Muscle of back (tissue), 13 donors: ENCODE measurements at places on chromosomes 1 and 21. TPM values are rescaled to one million over a fixed set of nuclear protein-coding genes. Genes with fewer than 3 reads are reported as not detected.

- DNase-seq, result no peak
Observed at GRCh38 chr1:77218477-77219165, 609 bp downstream of the PIGK start.

DNA sequence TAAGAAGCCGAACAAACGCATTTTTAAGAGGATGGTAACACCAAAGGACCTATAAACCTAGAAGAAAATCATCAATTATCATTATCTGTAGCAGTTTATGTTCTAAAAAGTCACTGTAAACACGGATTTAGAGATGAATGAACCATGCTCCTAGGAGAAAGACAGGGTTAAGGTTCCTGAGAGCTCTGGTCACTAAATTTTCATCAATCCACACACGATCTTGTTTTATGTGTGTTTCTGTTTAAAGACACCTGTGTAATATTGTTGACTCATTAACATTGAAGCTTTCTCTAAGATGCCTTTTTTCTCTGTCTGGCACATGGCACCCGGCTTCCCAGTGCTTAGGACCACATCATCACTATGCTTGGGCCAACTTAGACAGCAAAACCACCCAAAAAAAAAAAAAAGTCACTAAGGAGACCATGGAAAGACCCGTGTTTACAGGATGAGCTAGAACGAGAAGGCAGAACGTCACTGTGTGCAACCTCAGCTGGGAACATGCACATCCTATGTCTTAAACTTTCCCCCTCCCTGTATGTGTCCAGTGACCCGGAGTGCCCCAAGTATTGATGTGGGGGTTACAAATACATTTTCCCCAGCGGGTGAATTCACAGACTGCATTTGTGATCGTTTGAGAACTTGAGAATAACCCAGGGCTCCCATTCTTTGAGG is 55.8 kb upstream of the PDE9A start:
- DNase-seq, result no peak

The AKNAD1 gene
- polyA plus RNA-seq, result 1.6 TPM

GRCh38 chr1:246001142-246001836 is 505.8 kb downstream of the SMYD3 start:
- DNase-seq, result no peak

- DNase-seq, result no peak
Observed at GRCh38 chr1:200428482-200429205, 18.8 kb upstream of the ZNF281 start.

The CFHR5 gene
- not detected for polyA plus RNA-seq

DNA sequence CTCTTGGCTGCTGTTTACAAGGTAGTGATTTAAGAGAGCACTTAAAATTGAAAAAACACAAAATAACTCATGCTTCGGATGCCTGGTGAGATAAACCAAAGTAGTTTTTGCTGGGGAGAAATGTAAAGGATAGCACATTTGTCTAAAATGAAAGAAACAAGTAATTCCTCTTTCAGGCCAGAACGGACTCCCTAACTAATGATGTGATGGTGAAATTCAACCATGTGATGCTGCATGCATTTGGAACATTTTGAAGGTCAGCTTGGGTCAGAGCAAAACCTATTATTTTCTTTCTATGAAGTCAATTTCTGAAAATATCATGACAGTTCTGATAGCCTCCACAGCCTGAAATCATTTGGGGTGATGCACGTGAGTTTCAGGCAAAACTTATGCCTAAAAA is 27.6 kb downstream of the NMNAT2 start:
- DNase-seq, result no peak

- DNase-seq, result no peak
Observed at GRCh38 chr1:3036447-3037280, 15.4 kb downstream of the ACTRT2 start.

DNA sequence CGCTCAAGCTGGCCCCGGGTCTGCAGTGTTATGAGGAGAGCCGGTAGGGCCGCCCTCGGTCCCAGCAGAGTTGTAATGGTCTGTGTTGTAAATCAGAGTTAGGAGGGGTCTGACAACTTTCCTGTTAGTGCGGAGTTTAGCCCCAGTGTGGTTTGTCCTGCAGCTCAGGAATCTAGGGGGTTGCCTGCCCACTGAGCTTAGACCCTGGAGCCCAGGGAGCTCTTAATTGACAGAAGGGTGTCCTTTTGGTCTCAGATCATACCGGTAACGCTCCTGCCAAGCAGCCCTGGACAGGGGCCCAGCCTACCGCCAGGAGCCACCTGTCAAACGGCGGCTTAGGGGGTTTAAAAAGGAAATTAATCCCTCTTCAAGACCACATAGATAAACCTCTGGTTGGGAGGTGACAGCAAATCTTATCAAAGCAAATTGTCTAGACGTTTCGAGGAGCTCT is 164.4 kb downstream of the DYRK1A start:
- DNase-seq, result no peak

The CFAP74 gene
- polyA plus RNA-seq, result 0.16 TPM

The SPATA1 gene
- 2.8 TPM for polyA plus RNA-seq

GRCh38 chr1:67811781-67812180 is 21.5 kb downstream of the GNG12 start:
- no peak for DNase-seq

GRCh38 chr1:167118188-167118587 is 24.3 kb downstream of the STYXL2 start:
- DNase-seq, result no peak
